NCI-H1092 (cell line): ENCODE measurements at places on chromosomes 6 and 20.

DNA sequence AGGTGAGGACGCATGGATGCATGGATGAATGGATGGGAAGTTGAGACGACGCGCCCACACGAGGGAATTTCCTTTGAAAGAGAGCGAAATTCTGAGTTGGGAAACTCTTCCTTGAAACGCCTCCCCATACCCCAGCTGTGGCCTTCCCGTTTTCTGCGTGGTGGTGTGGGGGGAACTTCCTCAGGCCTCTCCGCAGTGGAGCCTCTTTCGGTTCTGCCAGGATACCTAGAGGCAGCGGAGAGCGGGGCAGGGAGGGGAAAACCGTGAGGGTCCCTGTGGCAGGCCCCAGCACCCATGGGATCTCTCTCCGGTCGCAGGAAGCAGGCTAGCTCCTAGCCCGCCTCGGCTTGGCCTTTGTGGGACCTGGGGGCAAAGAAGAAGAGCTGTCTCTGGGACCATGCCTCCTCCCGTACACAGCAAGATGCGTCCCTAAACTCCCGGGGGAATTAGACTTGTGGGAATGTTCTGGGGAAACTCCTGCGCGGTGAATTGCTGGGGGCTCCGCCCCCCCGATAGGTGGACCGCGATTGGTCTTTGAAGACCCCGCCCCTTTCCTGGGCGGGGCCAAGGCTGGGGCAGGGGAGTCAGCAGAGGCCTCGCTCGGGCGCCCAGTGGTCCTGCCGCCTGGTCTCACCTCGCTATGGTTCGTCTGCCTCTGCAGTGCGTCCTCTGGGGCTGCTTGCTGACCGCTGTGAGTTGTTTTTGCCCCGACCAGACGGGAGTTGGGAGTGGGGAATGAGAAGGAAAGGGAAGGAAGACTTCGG, at the start of gene CD40:
Gene CD40, plus strand, starts transcription at position 611 of the 764 bp plus-strand sequence. Its CDS starts 30 bp downstream, at position 641.
- no peak for DNase-seq

GRCh38 chr20:45044084-45044573, 56.8 kb downstream of the KCNS1 start:
- peak; percentile 52 for DNase-seq

GRCh38 chr6:56050530-56051201, 175.3 kb upstream of the BMP5 start:
- no peak for DNase-seq

- no peak for DNase-seq
Measured at GRCh38 chr20:45346851-45347250, 1.4 kb downstream of the SDC4 start.

DNA sequence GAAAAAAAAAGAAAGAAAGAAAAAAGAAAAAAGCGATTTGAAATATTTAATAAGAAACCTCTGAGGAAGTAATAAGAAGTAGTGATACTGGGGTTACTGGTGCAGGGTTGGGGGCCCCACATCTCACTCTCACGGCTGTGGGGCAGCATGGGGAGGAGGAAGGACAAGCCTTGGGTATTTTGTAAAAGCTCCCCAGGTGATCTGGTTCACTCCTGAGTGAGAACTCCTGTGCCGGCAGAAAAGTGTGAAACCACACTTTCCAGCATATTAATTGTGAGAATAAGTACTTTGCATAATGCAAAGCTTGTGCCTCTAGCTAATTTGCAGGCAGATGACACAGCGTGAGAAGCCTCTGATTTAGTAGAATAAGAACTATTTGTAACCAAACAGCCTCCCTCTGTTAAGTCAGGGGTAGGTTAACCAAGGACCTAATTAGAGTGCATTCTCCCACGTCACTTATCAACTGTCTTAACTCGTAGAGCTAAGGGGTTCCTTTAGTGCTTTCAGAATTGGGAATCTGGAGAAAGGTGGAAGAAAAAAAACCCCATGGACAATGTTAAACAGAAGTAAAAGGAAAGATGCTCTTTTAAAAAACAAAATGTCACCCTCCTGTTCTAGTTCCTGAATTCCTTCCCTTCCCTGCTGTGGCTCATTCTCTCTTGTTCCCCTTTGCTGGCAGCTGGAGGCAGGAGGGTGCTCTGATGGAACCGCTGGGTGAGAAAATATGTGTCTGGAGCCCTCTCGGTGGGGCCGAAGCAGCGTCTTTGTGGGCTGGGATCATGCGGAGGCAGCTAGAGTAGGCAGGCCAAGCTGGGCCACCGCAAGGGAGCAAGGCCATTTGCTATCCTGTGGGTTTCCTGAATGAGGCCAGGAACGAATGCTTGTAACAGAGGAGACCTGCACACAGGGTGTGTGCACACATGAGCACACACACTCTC, 108.7 kb downstream of the FYN start:
- DNase-seq, result no peak

DNA sequence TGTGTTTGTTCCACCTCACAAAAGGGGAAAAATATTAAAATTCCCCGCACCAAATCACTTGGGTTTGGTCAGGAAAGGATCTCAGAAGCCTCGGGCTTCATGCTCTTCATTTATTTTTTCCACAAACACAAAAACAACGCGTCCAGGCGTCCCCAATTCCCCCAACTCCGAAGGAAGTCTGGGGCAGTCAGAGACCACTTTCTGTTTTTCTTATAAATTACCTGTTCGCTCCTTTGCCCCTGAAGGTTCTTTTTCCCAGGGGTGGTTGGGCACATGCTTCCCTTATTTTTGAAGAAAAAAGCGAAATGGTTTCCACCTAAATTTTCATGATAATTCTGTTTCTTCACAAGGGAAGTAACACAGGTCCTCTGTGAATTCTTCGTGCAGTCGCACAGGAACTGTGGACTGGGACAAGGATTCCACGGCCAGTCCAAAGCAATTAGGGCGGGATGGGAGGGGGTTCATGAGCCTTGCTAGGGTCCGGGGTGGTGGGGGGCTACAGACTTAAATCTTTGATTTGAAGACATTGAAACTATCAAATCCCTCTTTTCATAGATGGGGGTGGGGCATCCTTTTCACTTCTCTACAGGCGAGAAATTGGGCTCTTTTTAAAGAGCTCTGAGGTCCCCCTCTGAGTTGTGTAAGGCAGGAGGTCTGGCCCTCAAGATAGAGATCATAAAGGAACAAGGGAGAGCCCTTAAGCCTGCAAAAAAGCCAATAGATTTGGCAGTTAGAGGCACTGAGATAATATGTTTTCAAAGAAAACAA, 30.5 kb upstream of the HFE start:
- no peak for DNase-seq

GRCh38 chr20:49796600-49797343, 15.9 kb upstream of the SLC9A8 start:
- no peak for DNase-seq

- DNase-seq, result no peak
Measured at GRCh38 chr6:156944412-156944811, 167.2 kb downstream of the ARID1B start.

DNA sequence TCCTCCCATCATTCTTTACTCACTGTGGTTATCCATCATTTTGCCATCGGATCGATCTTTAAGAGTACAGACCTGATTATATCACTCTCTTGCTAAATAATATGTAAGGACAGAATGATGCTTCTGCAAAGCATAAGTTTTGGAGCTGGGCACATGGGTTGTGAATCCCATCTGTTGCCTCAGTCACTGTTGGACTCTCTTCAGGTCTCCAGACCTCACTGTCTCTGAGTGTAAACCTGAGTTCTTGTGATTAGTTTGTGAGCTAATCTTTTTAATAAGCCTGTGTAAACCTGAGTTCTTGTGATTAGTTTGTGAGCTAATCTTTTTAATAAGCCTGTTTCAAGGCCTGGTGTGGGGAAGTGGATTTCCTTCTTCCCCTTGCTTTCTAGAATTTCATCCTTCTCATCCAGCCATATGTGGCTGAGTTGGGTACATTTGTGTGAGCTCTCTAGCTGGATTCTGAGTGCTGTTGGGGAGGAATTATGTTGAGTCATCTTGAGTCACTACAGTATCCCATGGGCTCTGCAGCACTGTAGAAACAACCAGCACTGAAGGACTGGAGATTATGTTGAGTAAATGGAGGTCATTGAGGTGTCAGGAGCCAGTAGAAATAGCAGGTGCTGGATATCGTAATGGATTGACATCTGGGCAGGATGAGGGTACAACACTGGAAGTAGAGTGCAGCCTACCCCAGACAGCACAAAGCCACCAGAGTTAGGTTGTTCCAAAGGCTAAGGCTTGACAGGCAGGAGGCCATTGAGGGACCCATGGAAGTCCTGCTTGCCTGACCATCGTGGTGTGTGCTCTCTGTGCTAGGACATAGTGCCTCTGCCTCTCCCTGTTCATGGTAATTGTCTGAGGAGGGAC, 52.4 kb downstream of the SCAND1 start:
- no peak for DNase-seq

DNA sequence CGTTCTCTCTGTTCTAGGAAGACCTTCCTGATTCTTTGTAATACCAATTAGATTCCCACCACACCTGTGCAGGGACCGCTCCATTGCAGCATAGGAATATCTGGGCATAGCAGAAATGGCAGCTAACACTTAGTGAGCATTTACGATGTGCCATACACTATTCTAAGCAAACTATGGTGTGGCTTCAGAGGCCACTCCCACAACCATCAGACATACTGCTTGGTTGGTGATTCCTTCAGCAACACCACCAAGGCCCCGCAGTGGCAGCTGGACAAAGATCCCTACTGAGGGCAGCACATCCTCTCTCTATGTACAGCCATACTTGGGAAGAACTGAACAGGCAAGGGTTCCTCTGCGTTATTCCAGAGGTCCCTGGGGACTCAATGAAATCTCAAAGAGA, 6.2 kb downstream of the KCNK5 start:
- DNase-seq, result no peak

- no peak for DNase-seq
Measured at GRCh38 chr6:90214461-90214860, 82.2 kb downstream of the BACH2 start.

- no peak for DNase-seq
Measured at GRCh38 chr20:54624706-54625390, 149.5 kb downstream of the DOK5 start.

DNA sequence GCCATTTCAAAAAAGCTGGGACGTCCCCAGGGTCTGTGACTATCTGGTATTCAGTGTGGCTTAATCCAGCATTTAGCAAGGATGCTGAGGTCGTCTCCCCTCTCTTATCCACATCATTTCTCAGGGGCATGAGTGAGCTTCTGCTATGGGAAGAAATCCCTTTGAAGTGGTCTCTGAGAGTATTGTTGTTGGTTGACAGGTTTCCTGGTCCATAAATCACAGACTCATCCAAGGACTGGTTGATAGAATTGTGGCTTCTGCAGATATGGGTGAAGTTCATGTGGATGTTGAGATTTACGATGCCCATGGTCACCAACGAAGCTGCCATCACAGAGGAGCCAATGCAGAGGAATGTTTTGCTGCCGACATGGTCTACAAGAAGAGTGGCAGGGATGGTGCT, 24.0 kb downstream of the SLC2A12 start:
- no peak for DNase-seq

DNA sequence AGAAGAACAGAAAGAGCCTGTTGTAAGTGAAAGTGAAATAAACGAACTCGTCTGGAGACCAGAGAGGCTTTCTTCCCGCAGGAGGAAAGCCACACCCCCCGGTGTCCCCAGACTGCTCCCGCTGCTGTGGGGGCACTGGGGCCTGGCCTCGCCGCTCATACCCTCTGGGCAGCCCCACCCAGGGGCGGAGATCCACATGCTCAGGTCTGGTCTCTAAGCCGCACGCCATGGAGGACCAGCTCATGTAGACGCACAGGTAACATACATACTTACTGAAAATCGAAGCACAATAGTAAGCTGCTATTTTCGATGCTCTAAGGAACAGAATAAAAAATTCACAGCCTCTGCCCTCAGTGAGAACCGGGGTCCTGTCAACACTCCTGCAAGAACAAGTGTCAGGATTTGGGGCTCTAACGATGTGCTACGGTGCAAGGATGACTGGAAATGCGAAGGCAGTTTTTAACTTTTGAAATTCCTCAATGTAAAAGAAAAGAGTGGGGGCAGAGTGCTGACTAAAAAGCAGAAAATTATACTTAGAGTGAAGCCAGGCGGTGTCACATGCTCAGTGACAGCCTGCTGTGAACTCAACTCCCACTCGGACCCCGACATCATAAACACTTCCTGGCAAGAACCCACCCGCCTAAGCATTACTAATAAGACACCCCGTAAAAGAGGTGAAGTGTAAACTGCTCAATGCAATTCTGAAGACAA, 110.5 kb downstream of the IRF4 start:
- no peak for DNase-seq

DNA sequence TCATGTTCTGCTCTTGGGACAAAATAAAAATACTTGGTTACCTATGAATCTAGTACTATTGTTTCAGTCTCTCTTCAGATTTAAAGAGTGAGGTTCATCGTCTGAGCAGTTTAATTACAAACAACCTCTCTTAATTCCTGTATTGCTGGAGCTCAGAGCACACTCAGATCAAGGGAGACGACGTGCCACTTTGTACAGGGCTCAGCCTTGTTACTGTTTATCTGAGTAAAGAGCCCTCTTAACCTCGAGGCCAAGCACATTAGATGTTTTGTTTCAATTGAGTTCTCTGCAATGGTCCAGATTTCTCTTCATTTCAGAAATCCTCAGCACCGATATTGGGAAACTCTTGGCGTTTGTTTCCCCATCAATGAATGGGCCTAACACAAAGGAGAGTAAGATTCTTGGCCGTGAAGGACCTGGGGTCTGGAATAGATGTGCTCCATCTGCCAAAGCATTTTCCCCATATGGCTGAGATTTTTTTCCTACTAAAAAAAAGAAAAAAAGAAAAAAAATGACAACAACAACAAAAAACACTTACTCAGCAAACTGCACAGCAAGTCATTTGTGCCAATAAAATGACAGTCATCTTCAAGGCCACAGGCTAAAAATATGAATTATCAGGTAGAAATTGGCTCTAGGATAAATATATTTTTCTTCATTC, 82.6 kb upstream of the CCN6 start:
- no peak for DNase-seq

GRCh38 chr6:44202332-44202971, 14.3 kb upstream of the MYMX start:
- DNase-seq, result no peak

DNA sequence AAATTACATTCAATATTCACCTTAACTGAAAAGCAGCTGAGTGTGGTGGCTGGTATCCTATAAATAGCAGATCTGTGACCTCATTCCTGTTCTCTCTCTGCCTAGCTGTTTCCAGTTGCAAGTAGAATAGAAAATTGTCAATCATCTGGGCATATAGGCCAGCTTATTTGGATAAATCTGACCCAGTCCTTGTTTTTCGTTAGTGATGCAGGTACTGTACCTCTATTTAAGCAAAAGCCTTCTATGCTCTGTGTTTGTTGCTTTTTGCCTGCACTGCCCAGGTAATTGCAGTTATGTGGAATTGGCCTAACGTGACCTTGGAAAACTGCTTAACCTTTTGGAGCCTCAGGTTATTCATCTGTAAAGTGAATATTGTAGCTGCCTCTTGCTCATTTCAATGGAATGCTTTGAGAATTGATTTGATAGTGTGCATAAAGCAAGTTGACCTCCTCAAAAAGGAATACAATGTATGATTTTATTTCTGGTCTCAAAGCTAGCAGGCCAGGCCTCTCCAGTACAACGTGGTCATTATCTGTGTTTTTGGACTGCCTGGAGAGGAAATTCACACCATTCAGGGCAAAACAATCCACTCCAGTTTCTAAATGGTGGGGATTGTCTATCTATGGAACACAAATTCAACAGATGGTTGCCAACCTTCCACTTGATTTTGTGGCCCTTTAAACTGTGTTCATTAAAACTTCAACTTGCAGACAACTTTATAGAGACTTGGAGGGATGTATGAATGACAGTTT, 508.7 kb upstream of the CITED2 start:
- DNase-seq, result no peak
